Stimulated activated CD8-positive, alpha-beta memory T cell treated with anti-CD3 and anti-CD28 coated beads, Interleukin-4, amount 100 ng/mL, for 24 hours (primary cell): ENCODE measurements at places on chromosomes 6 and 20.
A peak's percentile ranks its signal among the peaks of the same experiment; 100 is the strongest.

DNA sequence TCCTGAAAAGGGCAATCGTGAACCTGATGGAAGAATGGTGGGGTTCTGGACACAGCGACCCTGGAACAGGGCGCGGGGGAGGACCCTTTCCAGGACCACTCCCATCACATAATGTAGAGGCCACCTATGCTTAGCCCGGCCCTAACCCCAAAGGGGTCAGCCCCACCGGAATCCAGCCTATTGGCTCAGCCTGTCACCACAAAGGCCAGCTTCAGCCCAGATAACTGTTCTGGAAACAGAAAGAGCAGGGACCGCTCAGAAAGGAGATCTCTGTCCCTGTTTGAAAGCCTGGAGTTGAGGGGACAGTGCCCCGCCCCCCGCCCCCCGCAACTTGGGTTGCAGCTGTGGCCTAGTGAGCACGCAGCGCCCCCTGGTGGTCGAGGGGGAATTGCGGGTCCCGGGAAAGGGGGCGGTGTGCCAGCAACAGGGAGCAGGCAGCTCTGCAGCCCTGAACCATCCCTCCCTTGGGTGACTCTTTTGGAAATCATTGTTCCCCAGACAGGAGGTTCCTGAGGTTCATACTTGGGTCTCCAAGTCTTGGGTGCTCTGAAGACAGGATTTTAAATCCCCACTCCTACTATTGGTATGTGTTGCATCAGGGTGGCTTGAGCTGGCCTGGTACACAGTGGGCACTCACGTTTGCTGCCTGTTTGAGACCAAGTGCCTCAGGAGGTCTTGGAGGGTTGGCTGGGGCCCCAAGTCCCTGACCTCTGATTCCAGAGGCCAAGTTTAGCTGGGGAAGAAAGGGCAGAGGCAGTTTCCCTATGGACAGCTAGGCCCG, 1.5 kb downstream of the SIGLEC1 start:
- DNase-seq: peak; percentile 73

GRCh38 chr6:24517659-24518543, 23.1 kb downstream of the ALDH5A1 start:
- DNase-seq: no peak

- no peak for DNase-seq
Observed at GRCh38 chr20:33925867-33926266, 67.8 kb upstream of the RALY start.

- no peak for DNase-seq
Observed at GRCh38 chr20:5751856-5752255, 1.7 kb downstream of the SHLD1 start.

DNA sequence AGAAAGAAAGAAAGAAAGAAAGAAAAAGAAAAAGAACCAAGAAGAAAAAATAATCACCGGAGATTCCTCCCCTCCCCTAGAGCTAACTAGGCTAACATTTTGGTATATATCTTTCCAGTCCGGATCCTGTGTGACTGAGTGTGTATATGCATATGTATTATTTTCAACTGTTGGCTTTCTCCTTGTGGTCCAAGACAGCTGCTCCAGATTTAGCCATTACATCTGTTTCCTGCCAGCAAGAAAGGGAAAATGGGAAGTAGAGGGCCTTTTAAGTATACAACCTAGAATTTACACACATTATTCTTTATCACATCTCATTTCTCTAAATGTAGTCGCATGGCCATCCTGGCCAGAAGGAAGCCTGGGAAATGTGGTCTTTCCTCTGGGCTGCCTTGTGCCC, 15.2 kb downstream of the SLC52A3 start:
- no peak for DNase-seq

DNA sequence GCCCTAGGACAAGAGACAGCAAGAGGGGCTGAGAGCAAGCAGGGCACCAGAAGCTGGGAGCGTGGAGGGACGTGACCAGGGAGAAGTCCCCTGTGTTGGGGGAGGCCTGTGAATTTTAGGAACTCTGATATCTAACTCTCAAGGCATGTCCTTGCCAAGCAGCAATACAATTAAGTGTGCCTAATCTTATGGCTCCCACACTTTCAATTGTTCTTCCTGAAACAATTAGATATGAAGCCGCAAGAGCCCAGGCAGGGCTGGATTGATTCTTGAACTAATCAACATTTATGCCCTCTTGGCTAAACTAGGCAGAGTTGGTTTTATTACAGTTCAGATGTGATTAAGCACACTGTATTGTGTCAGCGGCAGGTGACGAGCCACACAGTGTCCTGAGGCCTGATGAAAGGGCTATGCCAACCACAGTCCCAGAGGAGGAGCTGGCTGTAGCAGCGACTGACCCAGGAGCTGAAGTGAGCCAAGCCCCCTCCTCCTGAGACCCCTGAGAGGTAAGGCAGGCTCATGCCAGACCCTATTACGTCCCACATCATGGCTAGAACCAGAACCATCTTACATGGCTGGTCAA, 4.2 kb upstream of the MAVS start:
- no peak for DNase-seq

DNA sequence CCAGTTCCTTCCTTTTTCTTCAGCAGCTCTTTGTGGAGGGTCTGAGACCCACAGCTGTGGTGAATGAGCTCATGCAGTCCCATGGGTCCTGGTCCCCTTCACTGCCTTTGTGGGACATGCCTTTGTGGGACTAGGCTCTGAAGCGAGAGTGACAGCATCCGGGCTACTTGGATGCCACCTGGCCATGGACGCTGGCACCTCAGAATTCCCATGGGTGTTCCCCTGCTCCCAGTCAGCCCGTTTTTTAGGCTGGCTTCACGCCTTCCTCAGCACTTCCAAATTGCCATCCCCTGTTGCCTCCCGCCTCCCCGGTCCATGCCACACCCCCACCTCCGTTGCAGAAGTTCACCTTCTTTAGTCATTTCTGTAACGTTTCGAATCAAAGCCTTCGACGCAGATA, 45.1 kb downstream of the RAMACL start:
- no peak for DNase-seq

DNA sequence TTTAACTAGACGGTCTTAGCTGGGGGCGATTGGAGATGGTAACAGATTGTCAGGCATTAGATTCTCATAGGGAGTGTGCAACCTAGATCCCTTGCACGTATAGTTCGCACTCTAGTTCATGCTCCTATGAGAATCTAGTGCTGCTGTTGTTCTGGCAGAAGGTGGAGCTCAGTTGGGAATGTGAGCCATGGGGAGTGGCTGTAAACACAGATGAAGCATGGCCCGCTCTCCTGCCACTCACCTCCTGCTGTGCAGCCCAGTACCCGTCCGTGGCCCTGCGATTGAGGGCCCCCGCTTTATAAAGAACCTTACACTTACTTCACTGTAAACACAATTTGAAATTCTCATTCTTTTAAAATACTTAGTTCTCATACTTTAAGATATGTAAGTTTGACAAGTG, 339.4 kb downstream of the CDH26 start:
- DNase-seq: no peak

DNA sequence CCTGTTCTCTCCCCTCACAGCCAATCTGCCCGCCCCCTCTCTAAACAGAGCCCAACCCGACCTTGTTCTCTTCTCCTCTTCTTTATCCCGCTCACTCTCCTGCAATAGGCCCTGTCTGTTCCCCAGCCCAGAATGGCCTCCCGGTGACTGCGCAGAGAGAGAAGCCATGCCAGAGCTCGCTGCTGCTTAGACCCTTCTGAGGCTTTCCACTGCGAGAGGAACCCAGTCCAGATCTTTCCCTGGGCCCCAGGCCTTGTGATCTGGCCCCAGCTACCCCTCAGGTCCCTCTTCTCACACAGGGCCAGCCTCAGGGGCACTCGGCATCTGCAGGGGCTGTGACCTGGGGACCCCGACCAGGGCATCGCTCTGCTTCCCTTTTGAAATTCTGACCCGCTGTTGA, 58.1 kb downstream of the TMEM242 start:
- DNase-seq: no peak

GRCh38 chr6:68468244-68468884, 166.7 kb upstream of the ADGRB3 start:
- DNase-seq: no peak

DNA sequence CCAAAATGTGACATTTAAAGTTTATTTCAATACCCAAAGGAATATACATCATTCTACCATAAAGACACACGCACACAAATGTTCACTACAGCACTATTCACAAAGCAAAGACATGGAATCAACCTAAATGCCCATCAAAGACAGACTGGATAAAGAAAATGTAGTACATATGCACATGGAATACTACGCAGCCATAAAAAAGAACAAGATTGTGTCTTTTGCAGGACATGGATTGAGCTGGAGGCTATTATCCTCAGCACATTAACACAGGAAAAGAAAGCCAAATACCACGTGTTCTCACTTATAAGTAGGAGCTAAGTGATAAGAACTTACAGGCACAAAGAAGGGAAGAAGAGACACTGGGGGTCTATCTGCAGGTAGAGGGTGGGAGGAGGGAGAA, 22.4 kb downstream of the ATP9A start:
- no peak for DNase-seq

GRCh38 chr20:10531848-10532247, 96.7 kb downstream of the SLX4IP start:
- DNase-seq: no peak

DNA sequence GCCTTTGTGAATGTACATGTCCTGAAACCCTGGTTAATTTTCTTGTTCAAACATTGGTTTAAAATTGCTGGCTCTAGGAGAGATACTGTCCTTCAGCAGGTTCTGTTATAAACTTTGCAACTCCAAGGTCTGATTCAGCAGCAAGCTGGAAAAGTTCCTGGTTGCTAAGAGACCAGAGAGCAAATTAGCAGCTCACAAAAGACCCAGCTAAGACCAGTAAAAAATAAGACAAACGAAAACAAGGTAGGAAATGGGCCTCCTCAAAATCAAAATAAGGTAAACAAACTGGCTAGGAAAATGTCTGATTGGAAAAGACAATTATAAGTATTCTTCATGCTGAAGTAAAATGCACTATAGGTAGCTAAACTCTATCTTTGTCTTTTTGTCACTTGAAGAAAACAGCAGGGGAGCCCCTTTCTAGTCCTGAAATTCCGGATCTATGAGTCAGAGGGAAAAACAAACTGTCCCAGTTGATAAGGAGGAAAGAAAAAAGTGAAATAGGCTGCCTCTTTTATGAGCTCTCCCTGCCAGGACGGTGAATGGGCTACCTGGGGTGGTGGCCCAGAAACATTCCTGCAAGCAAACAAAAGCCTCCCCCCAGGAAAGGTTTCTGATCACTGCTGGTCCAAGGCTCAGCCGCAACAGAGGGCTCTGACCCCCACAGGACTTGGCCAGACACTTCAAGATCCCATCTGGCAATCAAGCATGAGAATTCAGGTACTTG, 41.6 kb downstream of the UNC5CL start:
- no peak for DNase-seq
